Hematopoietic multipotent progenitor cell treated with erythropoietin and hydrocortisone succinate and interleukin-3 and kit ligand, for 6 days (in vitro differentiated cells): ENCODE measurements at places on chromosomes 6 and 20.
A peak's percentile ranks its signal among the peaks of the same experiment; 100 is the strongest.

- DNase-seq = peak; percentile 49
These were observed 89.7 kb downstream of the MDGA1 start for GRCh38 chr6:37607944-37608343.

DNA sequence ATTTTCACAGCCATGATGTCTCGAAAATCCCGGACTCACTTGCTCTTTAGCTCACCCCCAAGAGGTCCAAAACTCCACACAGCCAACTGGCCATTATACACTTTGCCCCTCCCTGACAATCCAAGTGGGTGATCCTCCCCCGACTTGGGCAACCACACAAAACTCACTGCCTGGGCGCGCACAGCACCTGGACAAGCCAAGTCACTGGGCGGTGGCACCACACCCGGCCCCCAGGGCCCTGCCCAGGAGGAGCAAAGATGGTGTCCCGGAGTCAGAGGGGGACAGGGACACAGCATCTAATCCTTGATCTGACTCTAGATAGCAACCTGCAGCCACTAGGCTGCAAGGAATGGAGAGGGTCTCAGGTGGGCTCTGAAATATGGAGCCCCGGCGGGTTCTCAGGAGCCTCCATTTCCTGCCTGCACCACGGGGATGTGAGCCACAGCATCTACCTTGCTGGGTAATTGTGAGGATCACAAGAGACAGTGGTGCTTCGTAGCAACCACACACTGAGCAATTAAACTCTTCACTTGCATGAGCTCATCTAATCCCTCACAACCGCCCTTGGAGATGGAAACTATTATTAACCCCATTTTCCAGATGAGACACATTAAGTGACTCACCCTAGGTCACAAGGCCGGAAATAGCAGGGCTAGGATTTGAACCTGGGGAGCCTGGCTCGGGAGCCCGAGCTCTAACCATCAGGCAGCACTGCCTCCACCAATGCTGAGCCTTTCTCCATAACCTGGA lies 66.6 kb downstream of the BMP7 start:
- no peak for DNase-seq

- no peak for DNase-seq
These were observed 104.2 kb upstream of the THEMIS start for GRCh38 chr6:128005009-128005408.

DNA sequence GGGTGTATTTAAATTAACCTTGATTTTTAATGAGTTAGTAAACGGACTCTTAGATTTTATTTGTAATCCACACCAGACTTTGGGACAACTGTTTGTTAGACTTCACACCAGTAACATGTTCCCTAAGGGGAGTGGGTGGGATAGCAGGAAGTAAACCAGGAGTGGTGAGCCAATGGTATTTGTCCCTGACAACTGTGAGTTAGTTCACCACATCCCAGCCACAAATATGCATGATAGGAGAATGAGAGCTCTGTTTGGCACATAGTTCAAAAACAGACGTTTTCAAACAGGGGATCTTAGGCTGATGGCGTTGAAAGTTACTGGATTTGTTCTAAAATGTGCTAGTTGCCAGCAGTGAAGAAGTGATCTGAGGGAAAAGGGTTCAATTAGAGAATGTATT lies 18.7 kb upstream of the COL10A1 start:
- no peak for DNase-seq

DNA sequence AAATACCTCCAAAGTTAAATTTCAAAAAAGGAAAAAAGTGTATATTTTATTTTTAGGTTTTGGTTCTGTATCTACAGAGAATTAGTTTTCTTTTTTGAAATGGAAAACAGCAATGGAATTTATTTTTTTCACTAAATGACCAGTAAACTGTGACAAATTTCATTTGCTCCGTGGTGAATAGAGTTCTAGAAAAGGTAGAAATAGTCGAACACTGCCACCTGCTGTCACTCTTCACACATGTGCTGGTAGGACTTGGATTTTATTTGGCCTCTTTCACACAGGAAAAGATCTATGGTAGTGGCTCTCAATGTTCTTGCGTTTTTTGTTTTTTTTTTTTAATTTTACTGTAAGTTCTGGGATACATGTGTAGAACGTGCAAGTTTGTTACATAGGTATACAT lies 312.5 kb downstream of the EYA4 start:
- peak; percentile 72 for DNase-seq
